ENCODE measurements at places on chromosomes 16 and 17.
A peak's percentile ranks its signal among the peaks of the same experiment; 100 is the strongest.

GRCh38 chr16:57485091-57485915 lies 990 bp downstream of the DOK4 start:
- no peak for DNase-seq

- DNase-seq = peak; percentile 77
Measured at GRCh38 chr17:79042421-79043190, 18.6 kb downstream of the C1QTNF1 start.

GRCh38 chr17:70368011-70368410 lies 198.7 kb downstream of the KCNJ2 start:
- DNase-seq = no peak

DNA sequence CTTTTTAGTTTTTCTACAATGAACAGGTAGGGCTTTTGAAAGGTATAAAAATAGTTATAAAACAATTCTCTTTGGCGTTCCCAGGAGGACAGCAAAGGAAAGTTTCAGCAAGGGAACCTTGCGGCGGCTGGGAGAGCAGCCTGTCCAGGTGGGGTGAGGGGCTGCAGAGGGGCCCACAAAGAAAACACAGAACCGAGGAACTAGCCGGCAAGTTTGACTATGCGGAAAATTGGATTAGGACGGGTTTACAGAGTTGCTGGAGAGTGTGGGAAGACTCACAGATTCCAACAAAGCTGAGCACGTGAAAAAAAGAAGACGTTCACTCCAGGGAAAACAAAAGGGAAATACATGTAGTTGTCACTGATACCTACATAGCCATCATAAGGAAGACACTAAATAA lies 40.2 kb upstream of the METTL16 start:
- DNase-seq = no peak

DNA sequence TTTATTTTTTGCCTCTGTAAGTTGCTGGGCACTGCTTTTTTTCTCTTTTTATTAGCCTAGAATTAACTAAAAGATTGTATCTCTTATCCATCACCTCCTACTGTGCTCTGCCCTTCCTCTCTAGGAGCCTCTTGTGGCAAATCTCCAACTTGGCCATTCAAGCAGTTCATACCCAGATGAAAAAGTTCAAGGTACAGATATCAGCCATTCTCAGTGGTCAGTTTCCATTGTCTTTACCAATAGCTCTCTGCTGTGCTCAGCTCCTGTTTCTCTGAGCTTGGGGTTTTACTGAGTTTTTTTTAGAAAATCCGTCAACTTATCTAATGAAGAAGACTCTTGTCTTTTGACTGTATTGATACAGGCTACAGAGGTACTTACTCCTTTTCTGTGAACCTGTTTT lies 15.6 kb downstream of the MOSMO start:
- no peak for DNase-seq

DNA sequence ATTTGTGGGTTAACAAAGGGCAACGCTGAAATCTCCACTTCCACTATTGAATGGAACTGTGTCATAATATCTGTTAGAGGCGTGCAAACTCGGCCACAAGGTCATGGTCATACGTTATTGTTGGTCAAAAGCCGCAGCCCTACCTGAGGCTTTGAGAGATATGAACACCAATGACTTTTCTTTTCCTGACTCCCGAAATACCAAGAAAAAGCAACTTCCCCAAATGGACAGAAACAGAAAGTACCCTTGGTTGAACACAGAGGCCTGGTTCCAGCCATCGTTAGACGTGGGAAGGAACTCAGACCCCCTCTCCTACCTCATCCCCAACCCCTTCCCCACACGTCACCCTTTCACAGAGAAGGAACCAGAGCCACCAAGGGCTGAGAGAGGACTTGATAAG lies 1.4 kb upstream of the PIK3R5 start:
- DNase-seq = no peak

DNA sequence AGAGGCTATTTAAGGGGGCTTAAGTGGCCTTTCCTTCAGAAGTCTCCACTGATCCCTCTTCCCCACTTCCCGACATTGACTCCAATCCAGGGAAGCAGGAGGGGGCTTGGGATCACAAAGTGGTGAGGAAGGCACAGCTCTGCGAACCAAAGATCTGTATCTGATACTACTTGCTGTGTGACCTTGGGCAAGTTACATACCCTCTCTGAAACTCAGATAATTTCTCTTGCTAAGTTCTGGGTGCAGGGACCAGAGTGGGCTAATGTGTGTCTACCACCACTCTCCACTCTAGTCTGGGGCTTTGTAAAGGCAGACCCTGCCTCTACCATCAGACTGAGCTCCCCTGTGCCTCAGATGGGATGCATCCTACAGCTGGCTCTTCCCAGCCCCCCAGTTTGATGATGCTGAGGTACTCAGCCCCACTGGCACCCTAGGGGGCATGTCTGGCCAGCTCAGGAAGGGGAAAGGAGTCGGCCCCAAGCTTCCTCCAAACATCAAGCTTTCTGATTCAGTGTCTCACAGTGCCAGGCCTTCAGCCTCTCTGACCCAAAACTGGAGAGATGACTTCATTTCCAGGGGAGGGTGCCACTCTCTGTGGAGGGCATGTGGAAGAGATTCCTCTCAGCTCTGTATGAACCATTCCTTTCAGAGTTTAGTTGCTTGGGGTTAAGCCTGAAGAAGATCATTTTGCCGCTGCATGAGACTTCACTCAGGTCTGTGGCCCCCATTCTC lies 10.9 kb downstream of the DLX4 start:
- no peak for DNase-seq

DNA sequence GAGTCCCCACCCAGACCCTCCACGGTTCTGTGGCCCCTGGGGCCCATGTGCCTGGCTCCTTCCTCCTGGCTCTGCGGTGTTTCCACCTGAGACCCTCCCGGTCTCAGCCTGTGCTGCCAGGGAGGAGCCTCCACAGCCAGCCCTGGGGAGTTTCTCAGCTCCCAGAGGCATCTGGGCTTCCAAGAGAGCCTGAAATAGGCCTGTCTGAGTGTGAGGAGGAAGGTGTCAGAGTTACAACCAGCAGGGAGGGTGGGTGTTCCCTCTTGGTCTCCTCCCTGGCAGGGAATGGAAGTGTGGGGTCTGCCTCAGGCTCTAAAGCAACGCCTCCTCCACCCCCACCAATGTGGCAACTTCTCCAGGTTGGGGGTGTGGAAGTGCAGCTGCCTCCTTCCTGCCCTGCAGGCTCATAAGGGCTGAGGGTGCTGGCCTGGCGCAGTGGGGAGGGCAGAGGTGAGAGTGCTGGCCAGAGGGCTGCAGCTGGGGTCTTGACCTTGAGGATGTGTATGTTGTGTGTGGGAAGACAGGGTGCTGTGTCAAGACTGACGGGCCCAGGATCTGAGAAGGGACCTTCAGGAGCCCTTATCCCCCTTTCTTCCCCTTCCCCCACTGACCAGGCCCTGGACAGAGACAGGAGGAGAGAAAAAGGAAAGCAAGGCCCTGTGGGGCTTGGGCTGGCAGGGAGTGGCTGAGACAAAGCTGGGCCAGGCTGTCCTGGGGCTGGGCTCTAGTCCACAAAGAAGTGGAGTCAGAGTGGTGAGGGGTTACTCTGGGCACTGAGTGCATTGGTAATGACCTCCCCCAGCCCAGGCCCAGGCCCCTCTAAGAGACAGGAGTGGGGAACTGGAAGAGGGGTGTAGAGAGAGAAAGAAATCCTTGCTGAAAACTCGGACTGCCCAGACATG lies 2.4 kb downstream of the CYGB start:
- no peak for DNase-seq

DNA sequence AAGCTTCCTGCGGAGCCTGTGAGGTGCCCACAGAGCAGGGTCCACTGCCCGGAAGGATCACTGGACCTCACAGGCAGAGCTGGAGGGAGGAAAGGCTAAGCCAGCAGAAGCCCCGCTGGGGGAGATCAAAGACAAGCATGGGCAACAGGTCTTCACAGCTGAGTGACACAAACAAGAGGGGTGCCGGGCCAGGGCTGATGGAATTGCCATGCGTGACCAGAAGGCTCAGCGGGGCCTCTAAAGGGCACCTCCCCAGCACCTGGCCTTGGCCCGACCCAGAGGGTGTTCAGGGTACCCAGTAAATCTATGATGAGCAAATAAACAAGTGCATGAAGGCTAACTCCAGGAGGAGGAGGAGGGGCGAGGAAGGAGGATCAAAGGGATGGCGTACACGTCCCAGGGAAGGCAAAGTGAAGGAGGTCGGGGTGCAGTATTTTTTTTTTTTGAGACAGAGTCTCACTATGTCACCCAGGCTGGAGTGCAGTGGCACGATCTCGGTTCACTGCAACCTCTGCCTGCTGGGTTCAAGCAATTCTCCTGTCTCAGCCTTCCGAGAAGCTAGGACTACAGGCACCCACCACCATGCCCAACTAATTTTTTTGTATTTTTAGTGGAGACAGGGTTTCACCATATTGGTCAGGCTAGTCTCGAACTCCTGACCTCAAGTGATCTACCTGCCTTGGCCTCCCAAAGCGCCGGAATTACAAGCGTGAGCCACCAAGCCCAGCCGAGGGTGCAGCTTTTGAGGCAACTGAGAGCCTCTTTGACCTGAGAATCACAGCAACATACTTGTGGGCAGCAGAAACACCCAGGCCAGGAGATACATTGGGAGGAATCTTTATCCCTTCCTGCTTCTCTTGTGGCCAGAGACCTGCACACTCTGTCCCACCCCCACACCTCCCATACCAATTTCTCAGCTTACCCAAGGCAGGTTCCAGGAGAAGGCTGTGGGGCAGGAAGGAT lies 16.1 kb upstream of the EXOC7 start:
- DNase-seq = no peak

GRCh38 chr17:9725575-9725974 lies 65.8 kb downstream of the DHRS7C start:
- peak; percentile 19 for DNase-seq

DNA sequence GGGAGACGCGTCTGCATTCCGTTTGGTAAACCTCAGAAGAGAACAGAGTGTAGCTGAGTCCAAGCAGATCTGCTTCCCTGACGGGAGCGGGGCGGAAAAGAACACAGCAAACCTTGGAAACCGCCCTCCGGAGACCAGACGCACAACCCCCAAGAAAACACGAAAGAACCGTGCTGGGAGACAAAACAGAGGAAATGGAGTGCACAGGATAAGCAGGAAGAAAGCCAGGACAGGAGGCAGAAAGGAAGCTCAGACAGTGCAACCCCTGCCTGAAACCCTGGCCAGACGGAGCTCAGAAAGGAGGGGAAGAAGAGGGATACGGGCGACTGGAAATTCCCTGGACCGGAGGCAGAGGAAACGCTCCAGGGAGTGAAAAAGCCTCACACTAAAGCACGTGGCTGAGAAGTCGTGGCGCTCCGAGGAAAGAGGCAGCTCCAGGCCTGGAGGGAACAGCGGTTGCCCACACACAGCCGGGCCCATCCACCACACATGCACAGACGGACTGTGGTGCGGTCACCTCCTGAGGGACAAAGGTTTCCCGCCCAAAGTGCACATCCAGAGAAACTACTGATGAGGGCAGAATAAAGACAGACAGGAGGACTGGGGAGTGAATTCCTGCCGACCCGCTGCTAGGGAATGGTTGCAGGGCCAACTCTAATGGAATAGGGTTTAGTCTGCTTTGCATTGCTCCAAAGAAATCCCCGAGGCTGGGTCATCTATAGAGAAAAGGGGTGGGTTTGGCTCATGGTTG lies 10.2 kb downstream of the DPEP1 start:
- no peak for DNase-seq

DNA sequence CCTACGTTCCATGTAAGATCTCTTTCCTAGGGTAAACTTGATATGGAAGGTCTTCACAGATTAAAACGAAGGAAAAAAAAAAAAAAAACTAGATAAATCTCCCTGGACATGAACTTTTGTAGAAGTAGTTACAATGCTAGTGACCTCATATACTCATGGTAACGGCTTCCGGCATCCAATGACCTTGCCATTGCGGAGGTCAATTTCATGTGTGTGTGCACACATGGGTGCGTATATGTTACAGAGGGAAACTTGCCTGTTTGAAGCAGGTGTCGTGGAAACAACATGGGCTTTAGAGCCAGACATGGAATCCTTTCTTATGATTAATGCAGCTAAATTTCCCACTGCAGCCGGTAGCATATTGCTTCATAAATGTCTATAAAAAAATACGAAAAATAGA lies 435.5 kb downstream of the MAF start:
- DNase-seq = no peak

- no peak for DNase-seq
Measured at GRCh38 chr16:86015606-86016005, 116.6 kb downstream of the IRF8 start.

GRCh38 chr17:1945621-1946020 lies 79.5 kb downstream of the RTN4RL1 start:
- DNase-seq = no peak

- DNase-seq = no peak
Measured at GRCh38 chr16:78915811-78916345, 684.7 kb downstream of the MAF start.

DNA sequence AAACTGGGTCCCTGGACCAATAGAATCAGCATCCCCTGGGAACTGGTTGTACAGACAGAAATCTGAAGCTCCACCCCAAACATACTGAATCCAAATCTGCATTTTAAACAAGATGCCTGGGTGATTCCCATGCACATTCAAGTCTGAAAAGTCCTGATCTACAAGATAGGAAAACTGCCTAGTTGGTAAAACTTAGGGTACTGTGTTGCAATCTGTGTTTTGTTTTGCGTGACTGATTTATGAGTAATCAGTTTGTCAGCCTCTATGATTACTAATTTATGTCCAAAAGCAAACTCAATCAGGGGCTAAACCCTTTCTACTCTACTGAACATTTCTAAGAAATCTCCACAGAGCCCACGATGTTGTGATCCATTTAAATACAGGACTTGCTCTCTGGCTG lies 103.8 kb downstream of the YPEL2 start:
- no peak for DNase-seq

- DNase-seq = no peak
Measured at GRCh38 chr16:4882000-4882632, 34.8 kb downstream of the UBN1 start.

DNA sequence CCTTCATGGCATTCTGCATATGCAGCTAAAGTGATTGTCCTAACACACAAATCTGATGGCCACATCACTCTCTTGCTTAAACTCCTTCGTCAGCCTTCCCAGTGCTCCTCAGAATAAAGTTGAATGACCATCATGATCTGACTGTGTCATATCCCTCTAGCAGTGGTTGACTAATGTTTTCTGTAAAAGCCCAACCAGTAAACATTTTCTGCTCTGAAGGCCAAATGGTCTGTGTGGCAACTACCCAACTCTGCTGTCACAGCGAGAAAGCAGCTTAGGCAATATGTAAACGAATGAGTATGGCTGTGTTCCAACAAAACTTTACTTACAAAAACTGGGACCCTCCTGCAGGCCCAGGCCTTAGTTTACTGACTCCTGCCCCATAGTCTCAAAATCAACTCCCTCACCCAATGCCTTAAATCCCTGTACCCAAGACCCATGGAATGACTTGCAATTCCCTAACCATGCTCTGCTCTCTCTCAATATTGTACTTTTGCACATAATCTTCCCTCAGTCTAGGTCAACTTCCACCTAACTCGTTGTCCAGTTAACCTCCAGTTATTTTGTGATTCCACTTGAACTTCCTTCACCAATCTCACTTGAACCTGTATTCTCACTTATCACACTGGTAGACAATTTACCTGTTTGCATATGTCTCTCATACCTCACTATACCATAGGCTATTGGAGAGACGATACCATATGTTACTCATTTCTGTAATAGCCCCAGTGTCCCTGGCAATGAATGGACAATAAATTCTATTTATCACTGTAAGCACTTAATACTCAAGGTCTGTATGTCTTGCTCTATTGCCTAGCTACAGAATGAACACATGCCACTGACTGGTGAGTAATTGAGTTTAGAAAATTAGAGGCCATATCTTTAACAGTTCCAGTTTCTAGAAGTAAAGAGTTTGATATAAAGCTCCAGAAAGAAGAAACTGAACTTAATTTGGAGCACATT lies 29.1 kb downstream of the TMEM100 start:
- DNase-seq = no peak

GRCh38 chr16:23868136-23868535 lies 32.4 kb downstream of the PRKCB start:
- DNase-seq = no peak

- peak; percentile 66 for DNase-seq
Measured at GRCh38 chr16:58638148-58639036, 8.8 kb upstream of the CNOT1 start.
